ENCODE measurements at places on chromosomes 3 and 15. TPM values are rescaled to one million over a fixed set of nuclear protein-coding genes. Genes with fewer than 3 reads are reported as not detected.

DNA sequence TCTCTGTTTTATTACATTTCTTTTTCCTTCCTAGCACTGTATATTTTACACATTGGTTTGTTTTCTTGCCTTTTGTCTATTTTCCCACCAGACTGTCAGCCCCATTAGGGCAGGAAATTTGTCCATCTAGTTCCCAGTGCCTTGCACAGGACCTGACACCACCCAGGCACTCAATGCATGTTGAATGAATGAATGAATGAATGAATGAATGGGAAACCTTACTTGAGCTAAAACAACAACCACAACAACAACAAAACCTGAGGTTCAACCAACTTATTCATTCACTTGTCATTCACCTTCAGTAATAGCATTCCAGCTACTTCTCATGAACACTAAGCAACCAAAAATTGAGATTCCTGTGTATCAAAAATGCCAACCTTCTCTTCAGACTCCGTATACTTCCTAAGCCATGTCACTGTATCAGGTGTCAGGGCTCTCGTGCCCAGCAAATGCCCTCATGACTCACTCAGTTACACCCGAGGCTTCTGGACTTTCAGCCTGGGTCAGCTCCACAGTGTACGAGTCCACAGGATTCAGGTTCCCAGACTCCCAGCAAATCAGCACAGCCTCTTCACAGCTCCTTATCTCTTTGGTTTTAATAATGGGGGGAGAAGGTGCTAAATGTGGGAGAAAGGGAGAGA, 37.3 kb downstream of the FSD2 start:
- DNase-seq, result no peak

DNA sequence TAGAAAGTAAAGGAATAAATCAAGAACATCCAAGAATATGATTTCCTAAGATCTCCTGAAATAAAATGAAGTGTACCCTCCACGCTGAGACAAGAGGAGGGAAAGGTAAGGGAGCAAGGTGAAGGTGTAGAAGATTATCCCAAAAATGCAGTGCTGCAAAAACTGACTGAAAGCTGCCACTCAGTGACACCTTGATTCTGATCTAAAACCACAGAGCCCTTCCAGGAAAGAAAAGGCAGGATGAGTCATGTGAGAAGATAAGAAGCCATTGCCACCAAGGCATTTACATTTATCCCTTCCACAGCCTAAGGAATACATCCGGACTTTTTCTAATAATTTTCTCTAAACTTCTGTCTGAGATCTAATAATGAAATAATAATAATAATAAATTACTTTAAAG, 49.9 kb downstream of the IGSF11 start:
- no peak for DNase-seq

FGD5 gene
- total RNA-seq, result 7.0 TPM

DNA sequence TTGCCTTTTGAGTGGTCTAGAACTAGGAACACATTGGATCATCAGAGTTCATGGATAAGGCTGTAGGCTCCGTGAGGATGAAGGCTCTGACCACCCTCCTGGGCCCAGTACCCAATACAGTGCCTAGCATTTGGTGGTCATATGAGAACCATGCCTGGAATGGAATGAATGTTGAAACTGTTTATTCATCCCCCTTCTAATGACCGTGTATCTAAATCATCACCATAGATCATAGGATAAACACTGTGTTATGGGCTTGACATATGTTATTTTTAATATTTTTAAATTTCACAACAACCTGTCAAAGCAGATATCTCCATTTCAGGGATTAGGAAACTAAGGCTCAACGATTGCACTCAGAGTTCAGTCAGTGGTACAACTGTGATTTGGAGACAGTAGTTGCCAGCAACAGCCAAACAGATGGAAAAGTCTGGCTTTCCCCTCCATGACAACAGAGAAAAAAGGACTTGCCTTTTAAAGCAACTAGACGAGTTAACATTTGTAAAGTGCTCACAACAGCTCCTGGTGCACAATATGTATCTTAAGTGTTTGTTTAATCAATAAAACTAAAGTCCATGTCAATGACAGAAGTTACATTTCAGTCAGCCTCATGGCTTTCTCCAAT, 89.6 kb downstream of the TMEM266 start:
- no peak for DNase-seq

- DNase-seq, result no peak
These were observed 65.0 kb downstream of the MYO5A start for GRCh38 chr15:52463638-52464037.

- no peak for DNase-seq
These were observed 127.8 kb downstream of the CMSS1 start for GRCh38 chr3:99945328-99945995.

ZDHHC19 gene
- total RNA-seq, result not detected

- DNase-seq, result no peak
These were observed 242.0 kb upstream of the GOLGA6L4 start for GRCh38 chr15:83993591-83993990.

MME gene
- total RNA-seq, result 10.8 TPM

DNA sequence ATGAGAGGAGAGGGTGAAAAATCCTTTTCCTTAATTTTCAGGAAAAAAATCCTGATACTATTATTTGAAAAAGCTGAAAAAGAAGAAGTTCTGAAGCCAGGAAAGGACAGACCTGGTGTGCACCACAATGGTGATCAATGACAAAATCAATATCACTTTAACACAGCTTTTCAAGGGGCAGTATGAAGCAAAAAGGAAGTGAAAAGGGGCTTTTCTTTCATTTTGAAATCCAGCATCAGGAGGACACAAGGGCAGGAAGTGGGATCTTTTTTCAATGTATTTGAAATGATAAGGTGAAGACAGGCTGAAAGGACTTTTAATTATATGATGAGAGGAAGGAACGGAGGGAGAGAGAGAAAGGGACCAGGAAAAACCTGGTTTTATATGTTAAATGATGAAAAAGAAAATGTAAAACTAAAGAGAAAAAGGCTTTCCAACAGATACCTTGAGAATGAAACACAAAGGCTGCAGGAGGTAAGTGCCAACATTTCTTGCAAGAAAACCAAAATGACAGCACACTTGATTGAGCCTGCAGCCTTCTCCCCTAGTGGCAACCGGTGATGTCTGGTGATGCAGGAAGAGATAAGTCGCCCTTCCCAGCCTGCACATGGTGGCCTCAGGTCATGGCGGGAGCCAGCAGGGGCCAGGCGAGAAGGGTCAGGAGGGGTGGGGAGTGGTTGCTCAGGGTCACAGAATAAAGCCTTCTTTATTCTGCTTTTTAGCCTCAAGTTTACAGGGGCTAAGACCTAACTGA, 236.7 kb upstream of the WNT5A start:
- DNase-seq, result no peak

DNA sequence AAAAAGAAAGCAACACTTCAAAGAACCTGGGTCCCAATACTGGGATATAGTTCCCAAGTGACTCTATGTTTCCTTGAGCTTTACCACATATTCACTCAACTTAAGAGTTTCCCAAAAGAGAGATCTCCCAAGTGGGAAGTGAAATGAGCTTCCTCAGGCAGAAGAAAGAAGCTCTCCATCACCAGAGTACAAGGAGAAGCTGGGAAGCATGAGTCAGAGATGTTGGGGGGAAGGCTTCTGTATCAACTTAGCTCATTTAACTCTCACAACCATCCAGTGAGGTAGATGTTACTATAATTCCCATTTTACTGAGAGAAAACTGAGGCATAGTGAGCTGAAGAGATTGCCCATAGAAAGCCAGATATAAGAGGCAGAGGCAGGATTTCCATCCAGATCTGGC, 47.0 kb upstream of the TRIM42 start:
- DNase-seq, result no peak

DNA sequence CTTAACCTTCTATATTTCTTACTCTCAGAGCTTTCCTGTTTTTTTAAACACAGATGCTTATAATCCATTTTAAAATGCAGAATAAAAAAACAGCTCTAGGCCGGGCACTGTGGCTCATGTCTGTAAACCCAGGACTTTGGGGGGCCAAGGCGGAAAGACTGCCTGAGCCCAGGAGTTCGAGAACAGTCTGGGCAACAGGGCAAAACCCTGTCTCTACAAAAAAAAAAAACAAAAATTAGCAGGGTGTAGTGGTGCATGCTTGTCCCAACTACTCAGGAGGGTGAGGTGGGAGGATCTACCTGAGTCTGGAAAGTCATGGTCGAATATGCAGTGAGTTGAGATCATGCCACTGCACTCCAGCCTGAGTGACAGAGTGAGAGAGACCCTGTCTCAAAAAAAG, 15.5 kb downstream of the SMARCC1 start:
- DNase-seq, result peak; percentile 29

GOLGA8O gene
- not detected for total RNA-seq

Measured in lower leg skin (tissue), 4 donors.